ENCODE measurements at places on chromosomes 11 and 22. TPM values are rescaled to one million over a fixed set of nuclear protein-coding genes. Genes with fewer than 3 reads are reported as not detected.
A peak's percentile ranks its signal among the peaks of the same experiment; 100 is the strongest.

DNA sequence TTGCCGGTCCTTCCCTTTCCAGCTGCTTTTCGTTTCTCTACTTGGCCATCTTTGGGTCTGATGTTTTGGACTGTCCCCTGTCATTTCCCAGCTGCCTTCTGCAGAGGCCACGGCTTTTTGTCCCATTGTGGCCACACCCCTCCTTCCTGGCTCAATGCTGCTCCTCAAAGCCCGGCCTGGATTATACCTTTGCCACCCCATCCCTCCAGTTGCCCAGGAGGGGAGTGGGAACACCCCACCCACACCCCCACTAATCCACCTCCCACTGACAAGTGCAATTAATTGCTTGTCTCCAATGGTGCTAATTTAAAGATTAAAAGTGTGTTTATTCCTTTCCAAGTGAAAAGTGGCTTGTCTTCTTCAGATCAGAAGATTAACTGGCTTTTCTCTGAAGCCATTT lies 34.2 kb upstream of the CSNK2A3 start:
- DNase-seq, result no peak

CRYBB2 gene
- total RNA-seq, result not detected

GRCh38 chr11:19134004-19134403 lies 17.0 kb downstream of the ZDHHC13 start:
- DNase-seq, result no peak

DNA sequence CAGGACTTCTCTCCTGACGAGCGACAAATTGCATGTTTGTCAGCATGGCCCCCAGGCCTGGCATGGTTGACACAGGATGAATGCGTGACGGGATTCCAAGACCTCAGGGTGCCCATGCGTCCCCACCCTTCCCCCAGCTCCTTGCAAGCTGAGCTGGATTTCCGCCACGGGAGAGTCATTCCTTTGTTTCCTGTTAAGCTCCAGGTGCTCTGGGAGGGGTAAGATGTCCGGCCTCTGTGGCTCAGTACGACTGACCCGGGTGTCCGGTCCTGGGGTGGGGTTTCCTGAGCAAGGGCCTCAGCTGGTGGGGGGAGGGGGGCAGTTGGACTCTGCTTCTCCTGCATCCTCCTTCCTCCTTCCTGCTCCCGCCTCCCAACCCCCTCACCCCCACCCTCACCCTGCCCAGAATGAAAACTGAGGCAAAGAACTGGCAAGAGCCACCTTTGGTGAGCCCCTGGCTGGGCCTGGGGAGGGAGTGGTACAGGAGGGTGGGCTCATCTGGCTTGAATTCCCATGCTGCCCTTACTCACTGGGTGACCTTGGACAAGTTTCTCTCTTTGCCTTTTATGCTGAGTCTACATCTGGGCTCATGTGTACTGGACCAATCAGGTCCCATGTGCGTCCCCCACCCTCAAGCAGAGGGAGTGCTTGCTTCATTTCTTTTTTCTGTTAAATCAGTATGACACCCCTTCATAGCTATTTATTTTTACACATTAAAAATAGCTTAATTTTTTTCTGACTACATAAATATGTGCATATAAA lies 2.5 kb downstream of the CDC42EP2 start:
- DNase-seq, result peak; percentile 76

DNA sequence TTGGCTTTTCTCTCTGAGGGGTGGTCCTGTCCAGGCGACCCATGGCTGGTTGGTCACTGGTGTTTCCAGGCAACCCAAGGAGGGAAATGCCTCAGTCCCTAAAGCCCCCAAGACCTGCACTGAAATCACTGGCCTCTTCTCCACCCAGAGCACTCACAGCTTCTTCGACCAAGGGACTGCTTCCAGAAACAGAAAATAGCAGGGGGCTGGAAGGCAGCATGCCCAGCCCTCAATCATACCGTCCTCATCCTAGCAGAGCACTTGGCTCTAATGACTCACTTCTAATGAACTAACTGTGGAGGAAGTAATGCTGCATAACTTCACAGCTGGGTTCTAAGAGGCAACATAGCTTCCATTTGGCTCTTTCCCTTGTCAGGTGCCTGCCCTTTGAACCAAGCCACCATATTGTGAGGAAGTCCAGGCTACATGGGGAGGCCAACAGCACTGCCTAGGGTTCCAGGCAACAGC lies 27.6 kb downstream of the DKK3 start:
- no peak for DNase-seq

DNA sequence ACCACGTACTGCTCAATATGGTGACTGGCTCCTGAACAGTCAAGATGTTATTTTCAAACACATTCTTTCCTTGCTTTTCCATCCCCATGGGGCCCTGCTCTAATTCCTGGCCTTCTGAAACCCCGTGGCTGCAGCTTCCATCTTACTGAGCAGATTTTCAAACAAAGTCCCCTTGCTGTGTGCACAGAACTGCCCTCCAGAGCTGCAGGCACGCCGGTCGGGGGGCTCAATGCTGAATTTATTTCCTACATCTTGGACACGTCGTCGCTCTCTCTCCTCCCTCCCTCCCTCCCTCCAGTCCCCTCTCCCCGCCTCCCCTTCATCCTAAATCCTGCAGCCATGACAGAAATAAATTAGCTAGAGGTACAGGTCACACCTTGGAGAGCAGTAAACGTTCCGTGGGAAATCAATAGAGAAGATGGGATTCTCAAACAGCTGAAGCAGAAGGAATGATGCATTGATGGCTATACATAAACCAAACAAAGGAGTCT lies 243.1 kb upstream of the BLID start:
- no peak for DNase-seq

PGR gene
- total RNA-seq, result 11.2 TPM

- DNase-seq, result peak; percentile 39
Measured at GRCh38 chr11:118437208-118438125, 1.2 kb downstream of the KMT2A start.

OR51E2 gene
- 0.15 TPM for total RNA-seq

- no peak for DNase-seq
Measured at GRCh38 chr11:70838198-70838597, 414.2 kb downstream of the SHANK2 start.

DNA sequence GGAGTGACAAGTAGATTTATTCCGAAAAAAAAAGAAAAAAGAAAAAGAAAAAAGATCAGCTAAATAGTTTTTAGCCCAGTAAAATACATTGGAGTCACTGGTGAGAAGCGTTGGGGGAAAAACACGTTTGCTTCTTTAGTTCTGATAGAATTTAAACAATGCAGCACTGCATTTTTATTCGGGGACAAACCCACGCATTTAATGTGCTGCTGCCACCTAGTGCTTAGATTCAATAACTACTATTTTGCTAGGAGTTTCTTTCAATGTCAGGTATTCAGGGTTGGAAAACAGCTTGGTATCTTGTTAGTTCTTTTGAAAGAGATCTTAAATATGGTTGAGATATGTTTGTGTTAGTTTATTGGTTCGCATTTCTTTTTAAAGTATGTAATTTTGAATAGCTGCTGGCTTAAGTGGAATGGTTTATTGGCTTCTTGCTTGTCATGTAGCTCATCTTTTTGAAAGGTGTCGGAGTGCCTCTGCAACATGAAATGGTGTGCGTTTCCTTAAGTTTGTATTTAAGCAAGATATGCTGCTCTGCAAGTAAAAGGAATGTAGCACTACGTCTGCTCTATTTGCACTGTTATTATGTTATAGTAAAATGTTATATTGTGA lies 41.9 kb downstream of the SVIP start:
- DNase-seq, result no peak

GRCh38 chr11:11657218-11657955 lies 35.6 kb upstream of the GALNT18 start:
- DNase-seq, result no peak

DNA sequence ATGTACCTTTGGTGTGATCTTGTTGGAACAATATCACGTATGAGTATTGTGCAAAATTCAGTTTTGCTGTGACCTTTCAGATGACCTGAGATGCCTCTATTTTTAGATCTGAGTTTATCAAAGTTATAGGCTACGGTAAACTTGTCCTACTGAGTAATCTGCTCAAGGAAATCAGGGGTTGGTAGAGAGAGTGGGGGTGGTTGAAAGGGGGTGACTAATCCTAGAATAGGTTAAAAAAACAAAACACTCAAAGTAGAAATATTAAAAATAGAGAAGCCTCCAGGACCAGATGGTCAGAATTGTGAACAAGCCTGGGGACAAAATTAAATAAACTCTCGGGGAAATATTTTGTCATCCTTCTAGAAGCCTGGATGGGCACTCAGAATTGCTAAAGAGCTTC lies 59.9 kb upstream of the C11orf87 start:
- DNase-seq, result no peak

DNA sequence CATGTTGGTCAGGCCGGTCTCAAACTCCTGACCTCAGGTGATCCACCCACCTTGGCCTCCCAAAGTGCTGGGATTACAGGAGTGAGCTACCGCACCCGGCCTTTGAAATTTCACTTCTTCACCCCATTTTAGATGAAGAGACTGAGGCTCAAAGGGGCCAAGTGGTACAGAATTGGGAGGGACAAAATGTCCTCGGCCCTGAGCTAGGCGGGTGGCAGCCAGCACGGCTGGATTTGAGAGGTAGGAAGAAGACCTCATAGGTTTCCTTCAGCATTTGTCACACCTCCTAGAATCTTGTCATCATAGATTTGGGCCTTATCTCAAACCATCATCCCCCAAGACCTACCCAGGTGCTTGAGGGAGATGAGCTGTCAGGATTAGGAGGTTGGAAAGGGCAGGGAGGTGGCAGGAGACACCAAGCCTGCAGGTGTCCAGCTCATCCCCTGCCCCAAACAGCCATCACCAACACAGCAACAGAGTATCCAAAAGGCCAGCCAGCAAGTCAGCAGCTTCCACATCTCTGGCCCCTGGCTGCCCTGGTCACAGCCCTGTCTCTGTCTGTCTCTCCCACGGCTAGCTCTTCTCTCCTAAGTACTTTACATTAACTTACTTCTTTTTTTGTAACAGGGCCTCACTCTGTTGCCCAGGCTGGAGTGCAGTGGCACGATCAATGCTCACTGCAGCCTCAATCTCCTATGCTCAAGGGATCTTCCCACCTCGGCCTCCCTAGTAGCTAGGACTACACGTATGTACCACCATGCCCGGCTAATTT lies 11.2 kb upstream of the TMPRSS6 start:
- DNase-seq, result no peak
